ENCODE measurements at places on chromosomes 6 and 20.

GRCh38 chr20:62089393-62089792 is 23.7 kb upstream of the TAF4 start:
- DNase-seq, result no peak

DNA sequence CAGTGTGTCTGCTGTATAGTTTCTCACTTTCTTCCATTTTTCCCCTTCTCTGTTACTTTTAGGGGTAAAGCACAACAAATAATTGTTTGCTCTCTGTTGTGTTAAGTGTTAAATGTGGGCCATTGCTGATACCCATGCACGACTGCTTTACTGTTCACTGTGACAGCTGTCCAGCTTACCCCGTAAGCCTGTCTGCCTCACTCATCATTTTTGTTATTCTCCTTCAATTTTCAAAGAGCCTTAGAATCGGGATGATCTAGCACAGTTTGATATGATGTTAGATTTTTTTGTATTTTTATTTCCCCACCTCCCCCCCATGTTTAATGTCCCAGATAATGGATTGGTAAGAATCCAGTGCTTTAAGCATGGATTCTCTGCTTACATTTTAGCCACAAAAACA is 41.2 kb upstream of the MLIP start:
- no peak for DNase-seq

DNA sequence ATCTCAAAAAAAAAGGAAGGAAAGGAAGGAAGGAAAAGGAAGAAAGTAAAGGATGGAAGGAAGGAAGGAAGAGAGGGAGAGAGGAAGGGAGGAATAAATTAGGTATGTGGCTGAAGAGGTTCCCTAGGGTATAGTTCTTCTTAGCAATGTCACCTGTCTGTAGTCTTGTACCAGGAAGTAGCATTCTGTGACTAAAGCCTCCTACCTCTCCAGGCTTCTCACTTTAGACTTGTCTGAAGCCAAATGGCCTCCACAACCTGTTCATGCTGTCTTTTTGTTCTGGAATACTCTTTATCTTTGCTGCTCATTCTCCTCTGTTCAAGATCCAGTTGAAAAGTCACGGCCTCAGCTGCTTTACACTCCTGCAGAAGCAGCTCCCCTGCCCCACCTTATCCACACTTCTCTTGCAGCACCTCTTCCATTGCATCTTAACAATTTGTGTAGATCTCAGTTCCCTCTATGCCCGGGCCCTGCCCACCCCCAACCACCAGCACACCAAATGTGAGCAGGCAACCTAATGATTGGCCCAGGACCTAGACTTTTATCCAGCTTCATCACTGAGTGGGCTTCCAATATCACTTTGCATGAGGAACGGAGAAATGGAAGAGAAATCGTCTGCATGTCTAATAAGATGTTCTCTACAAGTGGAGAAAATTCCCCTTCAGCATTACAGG is 19.1 kb downstream of the GCNT2 start:
- no peak for DNase-seq

DNA sequence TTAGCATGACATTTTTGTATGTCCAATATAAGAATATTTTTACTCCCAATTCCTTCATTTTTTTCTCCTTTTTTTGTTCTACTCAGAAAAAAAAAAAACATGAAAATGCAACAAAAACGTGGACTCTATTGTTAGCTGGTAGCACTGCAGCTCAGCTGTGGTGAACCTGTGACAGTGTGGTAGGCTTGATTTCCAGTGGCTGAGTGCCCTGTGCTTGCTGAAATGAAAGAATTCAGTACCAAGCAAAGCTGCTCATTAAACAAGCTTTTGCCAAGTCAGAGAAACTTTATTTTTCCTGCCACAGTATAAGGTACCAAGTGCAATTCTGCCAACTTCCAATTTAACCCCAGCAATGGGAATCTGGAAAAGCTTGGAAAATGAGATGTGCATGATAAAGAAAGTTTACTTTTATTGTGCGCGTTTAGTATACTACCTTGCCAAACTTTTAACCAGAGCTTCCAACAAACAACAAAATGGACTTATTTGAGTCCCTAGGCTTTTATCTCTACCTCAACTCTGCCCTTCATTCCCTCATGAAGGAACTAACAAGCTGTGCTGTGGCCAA is 215.2 kb downstream of the SLC35F1 start:
- no peak for DNase-seq

- DNase-seq, result no peak
These were observed 65.5 kb downstream of the TSHZ2 start for GRCh38 chr20:53037621-53038020.

GRCh38 chr6:5208057-5208456 is 52.7 kb downstream of the LYRM4 start:
- DNase-seq, result no peak

- DNase-seq, result no peak
These were observed 114.3 kb upstream of the CD93 start for GRCh38 chr20:23200413-23200812.

- no peak for DNase-seq
These were observed 3.1 kb upstream of the CAP2 start for GRCh38 chr6:17390276-17390675.

- DNase-seq, result no peak
These were observed 51.1 kb upstream of the NFATC2 start for GRCh38 chr20:51593584-51593983.

DNA sequence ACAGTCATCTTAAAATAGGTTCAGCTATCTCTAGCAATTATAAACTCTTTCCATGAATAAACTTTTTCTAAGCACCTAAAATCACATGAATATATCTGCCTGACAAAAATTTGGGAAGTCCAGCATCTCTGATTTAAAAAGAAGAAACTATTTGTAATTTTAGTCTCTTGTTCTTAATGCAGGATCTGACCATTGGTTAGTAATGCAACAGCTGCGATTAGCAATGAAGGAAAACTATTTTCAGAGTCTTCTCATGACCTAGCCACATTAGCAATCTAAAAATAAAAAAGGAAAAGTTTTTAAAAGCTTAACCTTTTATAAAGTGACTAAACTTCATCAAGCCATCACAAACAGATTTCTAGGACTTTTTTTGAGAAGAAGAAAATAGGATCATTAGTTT is 97.5 kb downstream of the PTPRK start:
- no peak for DNase-seq

- no peak for DNase-seq
These were observed 580.1 kb downstream of the PTPRT start for GRCh38 chr20:42609618-42610017.

GRCh38 chr6:142929751-142930358 is 15.1 kb downstream of the HIVEP2 start:
- DNase-seq, result no peak

DNA sequence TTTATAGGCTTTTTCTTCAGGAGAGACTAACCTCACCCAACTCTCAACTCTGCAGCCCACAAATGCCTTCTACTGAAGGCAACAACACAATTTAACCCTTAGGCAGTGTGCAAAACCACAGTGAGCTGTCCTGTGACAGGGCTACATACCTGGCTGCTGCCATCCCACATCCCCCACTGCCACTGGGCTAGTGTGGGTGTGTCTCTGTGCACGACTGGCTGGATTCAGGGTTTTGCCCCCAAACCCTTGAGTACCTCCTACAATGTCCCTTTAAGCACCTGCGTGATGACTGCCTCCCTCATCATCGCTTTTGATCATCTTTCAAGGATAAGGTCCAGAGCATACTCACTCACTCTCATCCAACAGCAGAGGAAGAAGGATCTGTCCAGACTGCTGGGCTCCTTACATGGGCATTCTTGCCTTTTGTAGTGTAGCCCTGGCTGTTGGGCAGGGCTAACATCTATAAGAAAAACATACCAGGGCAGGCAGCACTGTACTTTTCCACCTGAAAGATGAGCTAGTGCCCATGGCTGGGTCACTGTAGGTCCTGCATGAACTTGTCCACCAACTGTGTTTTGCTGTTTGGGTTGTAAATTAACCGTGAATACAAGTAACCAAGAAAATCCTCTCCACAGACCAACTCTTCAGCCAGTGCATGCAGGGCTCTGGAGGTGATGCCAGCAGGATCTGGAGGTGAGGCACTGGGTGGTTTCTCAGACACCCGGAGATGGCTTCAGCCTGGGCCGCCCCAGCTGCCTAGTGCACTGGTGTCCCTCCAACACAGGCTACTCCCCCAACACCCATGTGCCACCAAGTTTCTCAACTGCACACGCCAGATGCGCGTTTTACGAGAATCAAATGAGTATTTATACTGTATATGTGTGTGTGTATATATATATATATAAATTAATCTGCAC is 45.2 kb downstream of the PLCG1 start:
- DNase-seq, result no peak

DNA sequence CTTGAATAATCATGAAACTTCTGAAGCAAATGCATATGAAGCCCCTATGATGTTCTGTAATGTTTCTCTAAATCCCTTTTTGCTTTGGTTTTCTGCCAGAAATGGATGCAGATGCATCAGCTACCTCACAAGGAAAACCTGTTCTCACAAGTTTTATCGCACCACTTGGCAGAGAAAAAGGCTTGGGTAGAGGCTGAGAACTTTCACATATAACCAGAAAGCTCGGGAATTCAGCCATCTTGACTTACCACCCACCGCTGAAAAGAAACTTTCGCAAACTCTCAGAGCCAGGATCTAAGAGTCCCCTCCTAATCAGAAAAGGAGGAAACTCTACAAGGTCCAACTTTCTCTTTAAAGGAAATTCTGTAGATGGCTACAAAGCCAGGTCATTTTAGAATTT is 36.2 kb upstream of the ADTRP start:
- no peak for DNase-seq

DNA sequence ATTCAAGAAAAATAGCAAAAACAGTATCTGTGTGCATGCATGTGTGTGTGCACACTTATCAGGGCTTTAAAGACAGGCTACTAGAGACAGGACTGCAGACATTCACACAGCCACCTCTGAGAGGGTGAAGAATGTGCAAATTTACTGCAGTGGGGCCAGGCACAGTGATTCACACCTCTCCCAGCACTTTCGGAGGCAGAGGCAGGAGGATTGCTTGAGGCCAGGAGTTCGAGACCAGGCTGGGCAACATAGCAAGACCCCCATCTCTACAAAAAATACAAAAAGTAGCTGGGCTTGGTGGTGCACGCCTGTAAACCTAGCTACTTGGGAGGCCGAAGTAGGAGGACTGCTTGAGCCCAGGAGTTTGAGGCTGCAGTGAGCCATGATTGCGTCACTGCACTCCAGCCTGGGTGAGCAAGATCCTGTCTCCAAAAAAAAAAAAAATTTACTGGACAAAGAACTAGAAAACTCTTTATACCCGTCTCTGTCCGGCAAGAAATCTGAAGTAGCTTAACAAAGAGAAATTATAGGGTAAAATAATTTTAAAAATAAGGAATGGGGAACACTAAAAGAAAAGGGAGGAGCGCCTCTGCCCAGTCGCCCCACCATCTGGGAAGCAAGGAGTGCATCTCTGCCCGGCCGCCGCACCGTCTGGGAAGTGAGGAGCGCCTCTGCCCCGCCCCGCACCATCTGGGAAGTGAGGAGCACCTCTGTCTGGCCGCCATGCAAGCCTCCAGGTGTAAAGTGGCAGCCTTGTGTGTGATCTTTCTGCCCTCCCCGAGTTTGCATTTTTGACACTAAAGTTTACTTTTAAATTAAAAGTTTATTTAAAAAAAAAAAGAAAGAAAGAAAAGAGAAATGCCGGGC is 105.1 kb downstream of the ZMYND8 start:
- DNase-seq, result no peak

- DNase-seq, result no peak
These were observed 155.1 kb downstream of the AIG1 start for GRCh38 chr6:143215771-143216170.

DNA sequence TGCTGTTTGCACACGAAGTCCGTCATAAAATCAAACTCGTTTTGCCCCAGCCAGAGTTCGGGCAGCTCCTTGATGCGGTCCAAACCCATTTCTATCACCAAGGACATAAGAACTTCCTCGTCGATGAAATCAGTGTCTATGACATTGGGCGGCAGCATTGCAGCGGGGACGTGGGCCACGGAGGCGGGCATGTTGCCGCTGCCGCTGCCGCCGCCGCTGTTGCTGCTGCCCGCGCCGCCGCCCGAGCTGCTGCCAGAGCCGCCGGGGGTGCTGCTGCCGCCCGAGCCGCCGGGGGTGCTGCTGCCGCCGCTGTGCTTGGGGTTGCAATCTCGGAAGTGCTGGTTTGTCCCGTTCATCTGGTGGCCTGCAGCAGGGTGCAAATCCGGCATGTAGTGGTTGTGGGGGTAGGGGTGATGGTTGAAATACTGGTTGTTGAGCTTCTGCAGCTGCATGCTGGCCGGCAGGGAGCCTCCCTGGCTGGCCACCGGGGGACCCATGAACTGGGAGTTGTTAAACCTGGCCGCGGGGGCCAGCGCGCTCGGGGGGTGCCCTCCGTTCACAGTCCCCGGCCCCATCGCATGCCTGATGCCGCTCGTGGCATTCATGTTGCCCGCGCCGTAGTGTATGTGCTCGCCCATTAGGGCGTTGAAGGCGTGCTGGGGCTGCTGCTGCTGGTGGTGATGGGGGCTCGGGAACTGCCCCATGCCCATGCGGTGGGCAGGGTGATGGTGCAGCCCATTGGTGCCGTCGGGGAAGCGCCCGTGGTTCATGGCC is 1.1 kb downstream of the CITED2 start:
- DNase-seq, result no peak

DNA sequence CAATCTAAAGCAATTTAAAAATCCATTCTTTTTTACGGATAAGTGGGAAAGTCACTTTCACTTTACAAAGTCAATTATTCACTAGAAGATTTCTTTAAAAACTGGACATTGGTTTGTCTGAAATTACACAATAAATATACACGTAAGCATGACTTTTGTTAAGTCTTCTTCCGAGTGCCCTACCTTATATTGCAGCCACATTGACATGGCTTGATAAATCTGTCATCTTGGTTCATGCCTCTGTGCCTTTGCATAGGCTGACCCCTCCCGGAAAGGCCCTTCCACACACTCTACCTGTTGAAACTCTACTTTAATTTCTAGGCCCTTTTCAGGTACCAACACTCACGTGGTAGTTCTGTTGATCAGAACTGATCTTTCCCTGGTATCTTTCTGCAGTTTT is 104.1 kb downstream of the SH3BGRL2 start:
- DNase-seq, result no peak

DNA sequence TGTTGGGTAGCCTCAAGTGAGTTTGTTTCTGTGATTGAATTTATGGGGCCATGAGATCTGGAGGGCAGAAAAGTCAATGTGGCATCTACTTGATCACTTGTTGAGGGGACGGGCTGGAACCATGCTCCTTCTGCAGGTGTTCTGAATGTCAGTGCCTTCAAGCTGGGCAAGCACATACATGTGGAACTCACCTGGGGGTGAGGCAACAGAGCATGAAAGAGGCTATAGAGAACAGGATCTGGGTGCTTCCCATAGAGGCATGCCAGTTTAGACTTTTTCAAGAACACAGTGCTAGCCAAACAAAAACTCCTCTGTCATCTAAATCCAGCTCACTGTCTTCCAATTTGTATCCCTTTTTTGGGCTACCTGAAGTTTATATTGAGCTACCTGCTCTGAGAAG is 77.8 kb upstream of the SLC35B3 start:
- DNase-seq, result no peak

GRCh38 chr6:41541364-41541763 is 4.8 kb upstream of the FOXP4 start:
- DNase-seq, result no peak

GRCh38 chr20:19268426-19268825 is 56.0 kb downstream of the SLC24A3 start:
- no peak for DNase-seq

DNA sequence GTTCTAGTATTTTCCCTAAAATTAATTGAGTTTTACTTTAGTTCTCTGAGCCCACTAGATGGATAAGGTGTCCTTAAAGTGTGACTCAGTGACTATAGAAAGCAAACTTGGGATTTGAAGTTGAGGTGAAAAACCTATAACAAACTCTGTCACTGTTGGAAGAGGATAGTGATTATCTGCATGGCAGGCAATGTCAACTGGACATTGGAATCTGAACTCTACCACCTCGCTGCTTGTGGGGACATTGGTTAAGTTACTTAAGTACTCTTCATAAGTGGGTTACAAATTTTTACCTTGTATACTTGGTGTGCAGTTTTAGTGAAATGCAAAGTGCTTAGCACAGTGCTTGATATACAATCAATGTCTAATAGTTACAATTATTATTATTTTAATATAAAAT is 87.9 kb upstream of the B3GAT2 start:
- no peak for DNase-seq

Measured in GF-D8 (cell line).